Fibroblast of the conjunctiva (primary cell): ENCODE measurements at places on chromosomes 6 and 20.

- DNase-seq: no peak
These were observed 120.5 kb downstream of the SOD2 start for GRCh38 chr6:159572439-159573110.

DNA sequence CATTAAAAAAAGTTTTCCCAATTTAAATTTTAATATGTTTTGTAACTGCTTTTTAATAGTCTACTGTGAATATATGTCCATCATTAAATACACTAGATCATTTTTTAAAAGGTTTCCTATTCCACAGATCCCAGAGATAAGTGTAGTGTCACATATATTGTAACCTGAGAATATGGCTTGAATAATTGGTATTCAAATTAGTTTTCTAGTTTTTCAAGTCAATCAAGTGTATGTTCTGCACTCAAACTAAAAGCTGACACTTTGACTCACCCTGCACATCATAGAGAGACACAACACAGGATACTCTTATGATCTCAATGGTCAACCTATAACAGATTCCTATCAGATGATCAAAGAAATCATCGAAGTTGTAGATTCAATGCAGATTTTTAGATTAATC lies 49.1 kb downstream of the ZHX3 start:
- DNase-seq: no peak

DNA sequence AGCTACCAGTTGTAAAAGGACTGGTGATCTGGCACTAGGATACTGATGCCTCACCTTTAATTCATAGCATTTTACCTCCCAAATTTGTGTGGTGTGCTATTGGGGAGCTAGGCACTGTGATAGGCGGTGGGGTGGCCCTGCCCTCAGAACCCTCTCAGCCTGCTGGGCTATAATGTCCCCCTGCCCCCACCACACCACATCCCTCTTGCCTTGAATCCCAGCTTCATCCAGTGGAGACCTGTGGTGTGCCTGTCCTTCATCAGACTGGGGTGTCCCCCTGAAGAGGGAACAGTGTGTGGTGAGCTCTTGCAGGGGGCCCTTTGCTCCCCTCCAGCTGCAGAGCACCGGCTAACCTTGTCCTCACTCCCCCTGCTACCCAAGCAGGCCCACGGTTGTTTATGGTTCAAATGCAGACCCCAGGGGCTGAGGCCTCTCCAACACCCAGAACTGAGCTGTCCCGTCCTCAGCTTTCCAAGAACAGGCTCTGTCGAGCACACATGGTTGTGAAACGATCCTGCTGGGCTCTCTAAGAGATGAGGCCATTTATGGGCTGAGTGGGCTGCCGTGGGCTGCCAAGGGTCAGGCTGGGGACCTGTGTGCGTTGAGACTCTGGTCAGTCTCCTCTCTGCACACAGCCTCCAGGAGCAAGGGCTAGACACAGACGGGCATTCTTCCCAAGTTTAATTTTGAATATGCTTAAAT lies 26.9 kb upstream of the VEGFA start:
- no peak for DNase-seq

GRCh38 chr6:130679684-130680083 lies 147.5 kb upstream of the SMLR1 start:
- DNase-seq: no peak

DNA sequence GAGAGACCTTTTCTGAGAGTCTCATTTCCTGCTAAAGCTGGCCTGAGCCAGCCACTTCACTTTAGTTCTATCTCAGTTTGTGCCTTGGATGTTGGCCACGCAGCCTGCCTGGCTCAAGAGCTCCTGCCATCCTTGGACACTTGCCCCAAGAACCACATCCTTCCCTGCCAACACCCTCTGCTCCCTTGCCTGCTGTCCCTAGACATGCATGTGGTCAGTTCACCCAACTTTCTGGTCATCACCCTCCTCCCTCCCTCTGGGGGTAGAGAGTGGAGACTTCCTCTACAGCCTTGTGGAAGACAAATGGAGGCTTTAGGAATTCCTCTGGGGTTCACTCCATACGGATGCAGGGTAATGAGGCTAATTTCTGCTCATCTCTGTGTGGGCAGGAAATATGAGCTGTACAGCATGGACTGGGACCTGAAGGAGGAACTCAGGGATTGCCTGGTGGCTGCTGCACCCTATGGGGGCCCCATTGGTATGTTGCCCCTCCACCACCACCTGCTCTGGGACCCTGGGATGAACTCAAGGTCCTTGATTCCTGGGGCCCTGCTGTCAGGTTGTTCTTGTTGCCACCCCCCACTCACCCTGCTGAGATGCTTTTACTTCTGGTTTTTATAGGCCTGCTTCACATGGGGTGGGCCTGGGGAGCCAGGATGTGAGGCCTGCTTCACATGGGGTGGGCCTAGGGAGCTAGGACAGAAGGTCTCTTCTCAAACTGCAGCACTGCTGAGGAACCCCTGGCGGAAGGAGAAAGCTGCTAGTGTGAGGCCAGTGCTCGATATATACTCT lies 13.8 kb upstream of the PTPRA start:
- no peak for DNase-seq

DNA sequence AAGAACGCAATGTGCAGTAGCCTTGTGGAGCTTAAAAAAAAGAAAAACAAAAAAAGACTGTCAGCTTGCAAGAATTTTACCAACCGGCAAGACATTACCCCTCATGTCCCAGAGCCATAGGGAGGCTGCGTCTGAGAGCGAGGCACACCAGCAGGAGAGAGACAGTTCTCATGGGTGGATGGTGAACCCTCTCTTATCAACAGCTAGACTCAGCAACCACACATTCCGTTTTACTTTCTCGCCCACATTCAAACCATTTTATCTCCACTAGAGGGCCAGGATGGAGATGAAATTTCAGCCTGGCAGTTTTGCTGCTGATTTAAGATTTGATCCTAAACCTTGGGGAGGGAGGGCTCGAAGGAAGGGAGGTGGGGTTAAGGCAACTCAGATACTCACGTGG lies 247.0 kb downstream of the ATXN1 start:
- peak; percentile 33 for DNase-seq

GRCh38 chr6:145546265-145546664 lies 189.1 kb downstream of the EPM2A start:
- DNase-seq: no peak

DNA sequence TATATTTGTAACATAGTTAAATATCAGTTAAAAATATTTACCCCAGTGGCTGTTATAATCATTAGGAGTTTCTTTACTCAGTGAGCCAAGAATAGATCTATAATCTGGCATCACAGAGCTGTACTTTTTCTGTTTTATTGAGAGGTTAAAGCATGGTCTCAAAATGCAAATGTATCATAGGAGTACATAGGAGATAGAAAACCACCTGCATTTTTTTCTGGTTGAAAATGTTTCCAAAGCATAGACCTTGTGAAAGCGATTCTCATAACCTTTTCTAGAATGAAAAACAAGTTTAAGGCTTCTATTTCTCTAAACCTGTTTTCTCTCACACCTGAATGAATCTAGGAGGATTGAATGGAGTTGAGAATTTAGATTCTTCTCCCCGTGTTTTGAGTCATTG lies 14.4 kb downstream of the KCNQ5 start:
- DNase-seq: no peak

DNA sequence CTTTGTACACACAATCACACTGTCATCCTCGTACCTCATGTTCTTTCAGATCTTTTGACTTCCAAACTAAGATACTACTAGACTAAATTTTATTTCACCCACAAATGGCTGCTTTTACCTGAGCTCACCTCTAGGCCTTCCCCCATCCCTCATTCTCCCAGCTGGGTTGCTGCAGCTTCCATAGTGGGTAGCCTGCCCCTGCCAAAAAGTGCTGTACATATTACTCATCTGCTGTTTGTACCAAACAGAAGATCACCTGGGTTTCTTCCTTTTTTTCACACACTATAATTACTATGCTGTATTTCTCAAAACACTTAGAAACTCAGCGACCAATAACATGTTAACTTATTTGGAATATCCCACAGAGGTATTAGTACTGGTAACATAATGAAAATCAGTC lies 267.6 kb upstream of the PRDM1 start:
- DNase-seq: no peak

DNA sequence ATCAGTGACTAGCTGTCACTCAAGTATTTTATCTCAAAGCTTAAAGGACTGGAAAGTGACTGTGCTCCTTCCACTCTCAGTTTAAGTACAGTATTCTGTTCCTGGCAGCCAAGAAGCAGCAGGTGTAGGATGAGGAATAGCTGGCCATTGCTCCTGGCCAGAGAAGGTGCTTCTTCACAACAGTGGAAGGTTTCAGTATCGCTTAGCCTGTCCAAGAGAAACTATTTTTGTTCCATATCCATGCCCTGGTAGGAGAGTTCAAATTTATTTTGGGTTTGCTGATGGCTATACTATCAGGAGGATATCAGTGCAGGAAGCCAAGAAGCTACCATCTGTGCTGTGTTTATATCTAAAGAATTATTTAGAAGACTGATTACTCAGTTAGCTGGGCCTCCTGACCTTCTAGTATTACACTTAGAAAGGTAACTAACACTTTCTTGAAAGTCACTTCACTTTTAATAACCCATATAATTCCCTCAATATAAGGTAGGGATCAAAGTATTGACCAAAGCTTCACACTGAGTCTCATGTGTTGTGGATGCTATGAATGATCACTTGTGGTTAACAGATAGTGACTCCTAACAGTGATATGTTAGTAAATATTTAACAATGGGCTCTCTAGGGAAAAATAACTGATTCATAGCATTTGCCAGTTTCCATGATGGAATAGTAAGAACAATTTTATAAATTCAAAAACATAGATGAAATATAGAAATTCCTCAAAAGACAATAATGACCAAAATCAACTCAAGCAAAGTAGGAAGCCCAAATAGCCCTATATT lies 99.9 kb downstream of the AIG1 start:
- DNase-seq: no peak

DNA sequence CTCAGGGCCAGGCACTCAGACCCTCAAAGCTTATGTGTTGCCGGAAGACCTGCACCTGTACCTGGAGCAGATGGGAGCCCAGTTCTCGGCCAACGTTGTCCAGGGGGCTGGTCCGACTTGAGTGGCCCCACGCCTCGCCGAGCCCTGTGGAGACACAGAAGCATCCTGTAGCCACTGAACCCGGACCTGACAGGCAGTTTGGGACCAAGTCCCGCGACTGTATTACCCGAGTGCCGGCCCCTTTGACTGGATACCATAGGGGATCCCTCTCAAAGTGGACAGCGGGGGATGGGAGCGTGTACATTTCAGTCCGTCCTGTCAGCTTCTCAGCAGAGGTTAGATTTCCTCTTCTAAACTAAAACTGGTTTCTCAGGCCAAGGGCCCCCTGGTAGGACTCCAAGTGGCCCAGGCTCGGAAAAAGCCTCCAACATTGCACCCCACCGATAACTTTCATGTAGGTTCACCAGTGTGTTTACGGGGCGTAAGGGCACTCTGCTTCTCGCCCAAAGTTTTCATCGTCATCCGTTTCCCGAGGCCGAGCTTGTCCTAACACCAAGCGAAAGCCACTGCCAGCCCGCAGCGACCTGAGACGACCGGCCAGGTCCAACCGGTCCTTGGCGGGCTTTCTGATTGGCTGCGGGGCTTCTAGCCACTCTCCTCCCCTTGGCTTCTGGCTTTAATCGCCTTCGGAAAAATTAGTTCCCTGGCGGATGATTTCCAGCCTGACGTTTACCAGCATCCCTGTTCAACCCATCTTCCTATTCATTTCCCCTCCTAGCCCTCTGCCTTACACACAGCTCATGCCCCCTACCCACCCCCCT lies 10.8 kb downstream of the SIM1 start:
- DNase-seq: no peak

GRCh38 chr6:11847515-11848345 lies 69.1 kb upstream of the ADTRP start:
- DNase-seq: no peak

- DNase-seq: no peak
These were observed 36.5 kb downstream of the NOX3 start for GRCh38 chr6:155419161-155419560.

DNA sequence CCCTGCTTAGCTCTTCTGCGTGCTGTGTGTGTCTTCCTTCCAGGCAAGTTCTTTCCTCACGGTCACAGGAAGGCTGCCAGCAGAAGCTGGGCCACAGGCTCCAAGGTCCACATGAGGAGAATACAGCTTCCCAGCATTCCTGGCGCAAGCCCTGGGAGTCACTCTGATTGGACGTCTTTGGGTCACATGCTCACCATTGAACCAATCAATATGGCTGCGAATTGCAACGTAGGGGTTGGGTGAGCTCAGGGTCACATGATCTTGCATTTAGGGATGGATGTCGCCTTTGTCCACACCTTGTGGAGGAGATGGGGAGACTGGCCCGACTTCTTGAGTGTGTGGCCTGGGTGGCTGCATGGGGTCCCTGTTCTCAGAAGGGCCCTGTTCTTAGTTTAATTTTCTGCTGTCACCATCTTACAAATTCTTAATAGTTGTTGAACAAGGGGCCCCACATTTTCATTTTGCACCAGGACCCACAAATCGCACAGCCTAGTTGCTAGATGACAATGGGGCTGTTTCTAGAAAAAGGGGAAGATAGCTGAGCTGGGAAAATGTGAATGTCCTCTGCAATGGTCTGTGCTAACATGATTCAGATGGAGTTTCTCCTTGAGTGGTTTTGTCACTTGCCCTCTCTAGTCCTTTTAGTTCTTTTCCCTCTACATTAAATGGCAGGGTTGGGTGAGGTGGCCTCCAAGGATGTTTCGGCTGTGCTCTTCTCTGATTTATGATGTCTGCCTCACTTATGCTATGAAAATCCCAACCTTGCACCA lies 149.6 kb downstream of the CDH26 start:
- no peak for DNase-seq

- no peak for DNase-seq
These were observed 4.0 kb downstream of the MYLIP start for GRCh38 chr6:16132909-16133308.

DNA sequence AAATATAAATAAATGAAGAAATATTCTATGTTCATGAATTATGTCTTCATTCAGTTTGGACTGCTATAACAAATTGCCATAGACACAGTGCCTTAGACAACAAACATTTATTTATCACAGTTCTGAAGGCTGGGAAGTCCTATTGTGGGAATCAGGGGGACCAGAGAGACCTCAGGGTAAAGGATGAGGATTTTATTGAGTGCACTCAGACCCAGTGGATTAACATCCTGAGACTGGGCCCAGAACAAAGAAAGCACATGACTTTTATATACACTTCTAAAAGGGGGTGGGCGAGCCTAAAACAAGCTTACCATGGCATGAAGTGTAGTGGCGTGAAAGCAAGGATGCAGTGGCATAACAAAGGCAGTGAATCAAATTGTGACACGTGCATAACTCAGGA lies 26.9 kb upstream of the CBLN4 start:
- no peak for DNase-seq

GRCh38 chr20:43870484-43870883 lies 44.2 kb upstream of the TOX2 start:
- no peak for DNase-seq

DNA sequence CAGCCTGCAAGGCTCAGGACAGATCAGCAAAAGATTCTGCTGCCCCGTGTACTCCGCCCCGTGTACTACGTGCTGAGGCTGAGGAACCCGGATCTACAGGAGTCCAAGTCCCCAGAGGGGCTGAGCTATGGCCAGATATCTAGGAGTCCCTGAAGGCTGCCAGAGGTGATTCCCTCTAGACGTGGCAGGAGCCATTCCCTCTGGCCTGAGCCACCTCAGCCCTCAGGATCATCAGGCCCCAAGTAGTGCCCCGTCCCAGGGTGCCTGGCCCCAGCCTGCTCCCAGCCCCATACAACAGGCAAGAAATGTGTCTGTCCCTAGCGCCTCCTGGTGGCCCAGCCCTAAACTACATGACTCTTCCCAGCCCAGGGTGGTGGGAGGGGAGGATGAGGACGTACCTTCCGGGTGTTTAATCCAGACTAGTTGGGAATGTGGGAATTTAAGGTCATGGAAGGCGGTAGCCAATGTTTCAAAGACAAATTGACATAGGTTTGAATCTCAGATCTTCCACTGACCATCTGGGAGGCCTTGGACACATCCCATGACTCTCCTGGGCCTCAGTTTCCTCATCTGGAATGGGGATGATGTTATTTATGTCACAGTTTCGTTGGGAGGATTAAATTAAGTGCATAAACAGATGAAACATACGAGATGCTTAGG lies 49.4 kb upstream of the PTPN1 start:
- DNase-seq: no peak
